T-helper 1 cell (primary cell): ENCODE measurements at places on chromosomes 5 and 9.

GRCh38 chr9:99126312-99126711, 21.4 kb downstream of the TGFBR1 start:
- no peak for DNase-seq

GRCh38 chr9:137626464-137626863, 7.7 kb downstream of the EHMT1 start:
- no peak for DNase-seq

DNA sequence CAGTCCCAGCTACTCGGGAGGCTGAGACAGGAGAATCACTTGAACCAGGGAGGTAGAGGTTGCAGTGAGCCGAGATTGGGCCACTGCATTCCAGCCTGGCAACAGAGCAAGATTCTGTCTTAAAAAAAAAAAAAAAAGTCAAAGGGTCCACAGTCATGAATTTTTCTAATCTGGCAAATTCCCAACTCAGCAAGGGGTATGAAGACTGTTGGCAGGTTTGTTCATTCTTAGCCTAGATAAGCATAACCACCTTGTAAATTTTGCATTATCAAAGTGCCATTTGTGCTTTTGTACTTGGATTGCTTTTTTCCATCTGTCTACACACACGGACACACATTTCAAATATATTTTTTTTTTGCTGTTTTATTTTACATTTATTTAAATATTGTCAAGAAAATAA, 299.8 kb upstream of the NUDT12 start:
- DNase-seq = no peak

DNA sequence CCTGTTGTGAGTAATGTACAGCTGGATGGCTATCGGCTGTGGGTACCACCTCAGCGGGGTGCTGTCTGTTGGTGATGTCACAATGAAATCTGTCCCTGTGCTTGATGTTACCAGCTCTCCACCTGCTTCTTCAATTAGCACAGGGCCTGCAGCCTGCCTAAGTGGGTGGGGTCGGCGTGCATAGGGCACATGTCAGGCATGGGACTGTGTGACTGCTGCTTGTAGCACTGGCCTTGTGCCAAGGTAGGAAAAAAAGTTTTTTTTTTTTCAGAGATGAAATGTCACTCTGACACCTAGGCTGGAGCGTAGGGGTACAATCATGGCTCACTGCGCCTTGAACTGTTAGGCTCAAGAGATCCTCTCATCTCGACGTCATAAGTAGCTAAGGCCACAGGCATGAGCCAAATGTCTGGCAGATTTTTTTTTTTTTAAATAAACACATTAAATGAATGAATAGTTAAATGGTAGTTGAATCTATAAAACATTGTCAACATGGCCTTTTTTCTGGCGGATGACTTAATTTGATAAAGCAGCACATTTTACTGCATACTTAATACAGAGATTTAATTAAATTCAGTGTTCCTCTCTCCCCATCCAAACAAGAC, 222.5 kb downstream of the NXNL2 start:
- no peak for DNase-seq

- DNase-seq = no peak
Observed at GRCh38 chr5:157867751-157868387, 8.9 kb upstream of the CLINT1 start.

GRCh38 chr5:170541146-170541769, 37.4 kb downstream of the KCNIP1 start:
- DNase-seq = no peak

- no peak for DNase-seq
Observed at GRCh38 chr9:70362952-70363351, 51.5 kb downstream of the KLF9 start.

GRCh38 chr5:51829691-51830090, 446.4 kb downstream of the ISL1 start:
- DNase-seq = no peak

DNA sequence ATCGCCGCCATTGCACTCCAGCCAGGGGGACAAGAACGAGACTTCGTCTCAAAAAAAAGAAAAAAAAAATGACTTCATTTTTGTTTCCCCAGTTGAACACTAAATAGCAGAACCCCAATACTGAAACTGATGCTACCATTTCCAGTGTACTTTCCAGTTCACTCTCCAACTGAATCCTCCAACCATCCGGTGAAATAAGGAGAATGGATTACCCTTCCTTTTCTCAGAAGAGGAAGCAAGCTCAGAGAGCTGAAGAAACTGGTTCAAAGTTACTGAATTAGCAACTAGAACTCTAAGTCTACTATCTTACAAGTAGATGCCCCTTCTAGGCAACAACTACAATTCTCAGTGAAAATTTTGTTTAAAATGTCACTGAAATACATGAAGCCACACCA, 3.9 kb downstream of the FAM13B start:
- DNase-seq = no peak

GRCh38 chr5:171418982-171419687, at the start of gene FGF18:
Gene FGF18, plus strand, starts transcription at chr5:171419647. Its CDS starts 553 bp downstream, at chr5:171420200.
- DNase-seq = no peak

DNA sequence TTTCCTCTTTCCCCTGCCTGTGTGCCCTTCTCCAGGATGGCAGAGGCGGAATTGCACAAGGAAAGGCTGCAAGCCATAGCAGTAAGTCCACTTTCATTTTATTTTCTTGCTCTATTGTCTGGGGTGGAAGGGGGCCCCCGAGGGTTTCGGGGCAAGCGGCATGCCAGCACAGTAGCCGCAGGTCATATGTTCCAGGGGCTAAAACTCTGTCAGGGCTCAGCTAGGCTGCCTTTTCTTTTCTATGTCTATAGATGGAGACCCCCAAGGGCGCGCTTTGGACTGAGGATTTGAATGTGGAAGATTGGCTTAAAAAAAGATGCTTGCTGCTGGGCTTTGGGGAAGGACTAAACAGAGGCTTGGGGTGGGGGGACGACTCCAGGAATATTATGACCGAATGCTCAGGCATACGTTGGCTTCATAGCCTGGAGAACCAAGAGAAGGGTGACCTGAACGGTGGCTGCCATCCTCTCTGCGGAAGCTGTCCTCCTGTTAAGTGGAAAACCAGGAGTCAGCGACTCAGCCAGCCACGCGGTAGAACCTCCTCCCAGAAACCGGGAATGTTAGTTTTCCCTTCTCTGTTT, 545 bp downstream of the PALM2AKAP2 start:
- no peak for DNase-seq

GRCh38 chr9:90598191-90598590, 44.4 kb downstream of the DIRAS2 start:
- no peak for DNase-seq

- no peak for DNase-seq
Observed at GRCh38 chr9:2477755-2478154, 143.8 kb upstream of the VLDLR start.

- no peak for DNase-seq
Observed at GRCh38 chr5:40271476-40271875, 408.2 kb upstream of the PTGER4 start.

DNA sequence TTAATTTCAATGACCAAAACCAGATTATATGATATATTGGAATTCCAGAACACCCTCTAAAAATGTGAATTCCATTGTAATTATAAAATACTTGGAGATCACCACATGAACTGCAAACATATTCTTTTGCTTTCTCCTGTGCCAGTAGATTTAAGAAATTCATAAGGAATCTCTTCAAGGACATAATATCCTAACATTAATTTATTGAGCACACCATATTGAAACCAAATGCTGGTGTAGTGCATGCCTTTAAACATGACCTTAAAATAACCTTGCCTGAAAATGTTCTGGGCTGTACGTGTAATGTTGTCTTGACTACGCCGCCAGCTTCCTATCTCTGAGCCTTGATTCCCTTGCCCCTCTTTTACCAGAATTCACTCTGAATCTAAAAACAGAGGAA, 205.0 kb upstream of the ACTBL2 start:
- DNase-seq = no peak

DNA sequence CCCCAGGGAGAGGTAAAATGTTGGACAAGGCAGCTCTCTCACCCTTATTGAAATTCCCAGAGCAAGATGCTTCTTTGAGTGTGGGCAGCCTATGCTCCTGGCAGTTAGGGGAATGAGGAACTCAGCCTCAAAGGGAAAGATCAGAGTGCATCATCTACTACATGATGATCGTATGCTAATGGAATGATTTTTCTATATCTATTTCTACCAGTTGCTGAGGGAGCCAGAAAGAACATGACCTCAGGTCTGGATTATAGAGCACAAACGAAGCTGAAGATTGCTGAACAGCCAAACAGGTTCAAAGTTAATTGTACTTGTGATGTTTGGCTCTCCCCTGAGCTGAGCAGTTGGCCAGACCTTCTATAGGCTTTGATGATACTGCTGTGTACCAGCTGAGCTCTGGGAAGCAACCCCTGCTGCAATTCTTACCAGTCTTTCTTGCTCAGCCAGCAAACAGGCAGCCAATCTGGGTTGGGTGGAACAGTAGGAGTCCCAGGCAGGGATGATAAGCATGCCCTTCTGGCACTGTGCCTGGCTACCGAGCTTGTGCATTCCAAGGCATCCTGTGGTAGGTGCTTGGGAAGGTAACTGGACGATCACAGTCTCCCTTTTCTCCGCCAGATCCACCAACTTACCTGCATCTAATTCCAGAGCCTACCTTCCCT, 10.3 kb upstream of the FBXL7 start:
- no peak for DNase-seq

DNA sequence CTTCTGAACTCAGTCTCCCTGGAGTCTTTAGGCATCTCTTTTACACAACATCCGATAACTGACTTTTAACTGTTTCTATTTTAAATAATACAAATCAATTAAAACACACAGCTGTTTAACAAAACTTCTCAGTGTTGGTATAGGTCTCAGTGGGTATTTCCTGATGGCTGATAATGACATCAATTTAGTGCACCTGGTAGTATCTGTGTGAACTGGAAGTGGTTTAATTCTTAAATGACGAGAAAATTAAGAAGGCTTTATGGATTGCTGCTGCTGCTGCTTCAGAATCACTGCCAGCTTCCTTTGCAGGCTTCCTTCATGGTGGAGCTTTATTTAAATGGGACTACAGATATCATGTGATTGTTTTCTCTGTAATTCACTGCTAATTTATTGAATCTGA, 92.3 kb downstream of the RPS23 start:
- DNase-seq = no peak

- DNase-seq = no peak
Observed at GRCh38 chr9:70557661-70558369, 143.4 kb upstream of the KLF9 start.

- DNase-seq = no peak
Observed at GRCh38 chr5:53671447-53671846, 111.0 kb downstream of the NDUFS4 start.

- DNase-seq = no peak
Observed at GRCh38 chr5:131795228-131795627, 1.6 kb downstream of the FNIP1 start.

GRCh38 chr5:123093601-123094236, 4.7 kb downstream of the PRDM6 start:
- no peak for DNase-seq

GRCh38 chr5:59709846-59710245, 183.7 kb downstream of the PDE4D start:
- DNase-seq = no peak

DNA sequence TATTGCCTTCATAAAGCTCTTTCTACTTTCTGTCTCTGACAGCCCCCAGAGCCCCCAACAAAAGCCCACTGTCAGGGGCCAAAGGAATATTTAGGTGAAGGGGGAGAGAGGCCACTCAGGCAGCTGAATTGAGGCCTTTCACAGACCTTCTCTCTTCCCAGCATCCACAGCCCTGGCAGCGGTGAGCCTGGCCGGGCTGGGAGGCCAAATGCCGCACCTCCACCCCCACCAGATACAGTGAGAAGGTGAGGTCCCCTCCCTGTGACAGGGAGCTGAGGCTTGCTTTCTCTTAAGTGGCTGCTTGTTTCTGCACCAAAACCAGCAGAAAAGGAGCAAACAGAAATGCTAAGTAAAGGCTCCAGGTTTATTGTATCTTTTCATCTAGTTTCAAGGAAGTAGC, 168.1 kb downstream of the ROR2 start:
- no peak for DNase-seq

DNA sequence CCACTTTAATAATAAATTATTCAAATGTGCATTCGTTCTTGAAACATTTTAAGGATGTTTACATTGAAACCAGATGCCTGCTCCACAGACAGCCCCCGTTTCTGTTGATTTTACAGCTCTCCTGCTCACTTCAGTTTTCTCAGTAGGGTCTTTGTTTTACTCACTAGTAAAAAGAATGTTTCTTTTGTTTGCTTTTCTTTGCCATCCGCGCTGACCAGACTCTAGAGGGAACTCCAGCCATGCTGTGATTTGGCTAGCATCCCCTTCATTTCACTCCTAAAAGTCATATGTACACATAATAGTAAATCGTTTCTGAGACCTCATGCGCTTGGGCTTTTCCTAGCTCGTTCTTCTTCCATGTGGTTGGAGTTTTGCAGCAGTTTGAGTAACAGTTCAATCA, 28.7 kb upstream of the PALM2AKAP2 start:
- DNase-seq = no peak

DNA sequence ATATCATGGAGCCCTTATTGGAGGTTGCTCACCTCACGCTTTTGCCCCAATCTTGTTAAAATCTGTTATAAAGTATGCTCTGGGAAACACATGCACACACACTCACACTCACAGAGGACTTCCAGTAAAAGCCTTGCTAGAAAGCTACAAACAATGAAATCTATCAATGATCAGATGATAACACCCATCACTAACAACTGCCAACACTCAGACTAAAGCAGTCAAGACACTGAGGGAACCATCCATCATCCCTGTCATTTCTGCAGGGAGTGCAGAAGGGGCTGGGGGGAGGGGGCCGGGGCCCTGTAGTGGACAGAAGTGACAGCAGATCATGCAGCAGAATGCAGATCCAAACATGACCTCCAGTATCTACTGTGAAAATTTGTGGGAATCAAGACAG, 179.1 kb downstream of the AOPEP start:
- no peak for DNase-seq

- DNase-seq = no peak
Observed at GRCh38 chr5:87383216-87383615, 29.5 kb downstream of the CCNH start.

DNA sequence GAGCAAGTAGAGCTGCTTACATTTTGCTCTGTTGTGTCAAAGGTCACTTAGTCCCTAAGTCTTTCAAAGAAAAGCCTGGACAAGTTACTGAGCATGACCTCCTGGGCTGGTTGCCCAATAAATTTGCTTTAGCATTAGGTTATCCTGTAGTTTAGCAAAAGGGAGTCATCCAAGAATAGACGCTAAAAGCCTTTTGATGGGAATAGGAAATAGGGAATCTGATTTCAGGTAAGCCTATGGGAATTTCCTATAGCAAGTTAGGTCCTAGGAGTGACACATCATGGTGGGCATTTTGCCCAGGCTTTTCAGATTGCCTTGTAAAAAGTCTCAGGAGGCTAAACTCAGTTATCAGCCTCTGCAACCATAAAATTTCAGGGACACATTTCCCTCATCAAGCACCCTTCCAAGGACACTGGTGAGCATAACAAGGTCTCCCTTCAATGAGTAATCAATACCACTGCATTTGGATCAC, 67.6 kb upstream of the RANBP3L start:
- DNase-seq = no peak

DNA sequence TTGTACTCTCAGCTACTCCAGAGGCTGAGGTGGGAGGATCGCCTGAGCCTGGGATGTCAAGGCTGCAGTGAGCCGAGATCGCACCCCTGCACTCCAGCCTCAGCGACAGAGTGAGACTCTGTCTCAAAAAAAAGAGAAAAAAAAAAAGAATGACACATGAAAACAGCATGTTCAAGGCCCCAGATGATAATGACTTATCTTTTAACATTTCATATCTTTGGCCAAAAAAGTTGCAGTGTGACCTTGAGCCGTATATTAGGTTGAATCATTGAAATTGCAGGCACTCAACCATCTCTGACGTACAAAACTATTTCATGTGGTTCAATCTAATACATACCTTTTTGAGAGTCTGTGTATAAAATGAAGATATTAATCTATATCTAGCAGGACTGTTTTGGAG, 79.1 kb upstream of the CPEB4 start:
- DNase-seq = no peak

GRCh38 chr9:83197591-83197990, 134.6 kb upstream of the RASEF start:
- DNase-seq = no peak
